Activated effector memory CD4-positive, alpha-beta T cell treated with Interleukin-2 at 50 U/mL for 16 hours (primary cell): ENCODE measurements at places on chromosomes 12 and 14.
A peak's percentile ranks its signal among the peaks of the same experiment; 100 is the strongest.

DNA sequence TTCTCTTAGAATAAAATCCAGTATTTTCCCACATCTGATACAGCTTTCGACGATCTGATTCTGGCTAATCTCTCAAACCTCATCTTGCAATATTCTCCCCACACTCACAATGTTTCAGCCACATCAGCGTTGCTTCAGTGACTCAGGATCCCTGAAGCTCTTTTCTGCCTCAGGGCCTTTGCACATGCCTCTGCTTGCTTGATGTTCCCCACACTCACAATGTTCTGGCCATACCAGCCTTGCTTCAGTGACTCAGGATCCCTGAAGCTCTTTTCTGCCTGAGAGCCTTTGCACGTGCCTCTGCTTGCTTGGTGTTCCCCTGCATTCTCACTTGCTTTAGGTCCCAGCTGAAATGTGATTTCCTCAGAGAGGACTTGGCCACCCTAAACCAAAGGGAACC lies 2.6 kb downstream of the C12orf42 start:
- DNase-seq, result no peak

DNA sequence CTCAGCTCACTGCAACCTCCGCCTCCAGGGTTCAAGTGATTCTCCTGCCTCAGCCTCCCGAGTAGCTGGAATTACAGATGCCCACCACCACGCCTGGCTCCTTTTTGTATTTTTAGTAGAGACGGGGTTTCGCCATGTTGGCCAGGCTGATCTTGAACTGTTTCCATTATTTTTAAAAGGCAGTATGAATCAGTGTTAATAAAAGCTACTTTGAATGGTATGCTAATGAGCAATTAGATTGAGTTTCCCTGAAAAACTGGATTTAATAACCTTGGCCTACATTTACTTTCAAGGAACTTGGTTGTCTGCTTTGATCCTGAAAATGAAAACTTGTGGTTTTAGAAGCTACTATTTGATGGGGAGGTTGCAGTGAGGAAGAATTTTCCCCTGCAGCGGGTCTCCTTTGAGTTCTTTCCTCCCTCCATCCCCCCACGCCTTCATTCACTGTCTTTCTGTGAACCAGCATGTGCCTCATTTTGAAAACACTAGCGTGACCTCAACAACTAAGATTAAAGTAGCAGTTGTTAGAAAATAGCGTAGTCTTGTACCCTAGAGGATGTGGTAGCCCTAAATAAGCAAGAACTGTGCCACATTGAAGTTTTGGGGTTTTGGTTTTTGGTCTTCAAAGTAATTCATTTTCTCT lies 17.8 kb upstream of the RPS6KA5 start:
- peak; percentile 13 for DNase-seq

- no peak for DNase-seq
Observed at GRCh38 chr12:69508091-69508490, 37.9 kb downstream of the FRS2 start.

GRCh38 chr12:131828671-131829355 lies 620 bp downstream of the MMP17 start:
- no peak for DNase-seq

GRCh38 chr14:31926123-31926522 lies 151.0 kb upstream of the ARHGAP5 start:
- no peak for DNase-seq

DNA sequence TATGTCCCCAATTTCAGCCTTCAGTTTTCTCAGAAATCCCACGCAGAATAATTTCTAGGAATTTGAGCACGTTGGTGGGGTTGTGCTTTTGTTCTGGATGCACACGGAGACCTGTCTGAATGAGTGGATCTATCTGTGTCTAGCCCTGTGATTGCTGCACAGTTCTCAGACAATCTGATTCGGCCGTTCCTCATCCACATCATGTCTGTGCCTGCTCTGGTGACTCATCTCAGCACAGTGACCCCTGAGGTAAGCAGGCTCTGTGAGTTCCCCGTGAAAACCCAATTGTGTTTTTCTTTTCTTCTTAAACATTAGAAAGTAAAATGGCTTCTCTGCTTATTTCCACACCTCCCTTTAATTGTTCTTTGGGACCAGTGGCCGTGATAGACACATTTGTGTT lies 20.2 kb downstream of the UBE3B start:
- no peak for DNase-seq

DNA sequence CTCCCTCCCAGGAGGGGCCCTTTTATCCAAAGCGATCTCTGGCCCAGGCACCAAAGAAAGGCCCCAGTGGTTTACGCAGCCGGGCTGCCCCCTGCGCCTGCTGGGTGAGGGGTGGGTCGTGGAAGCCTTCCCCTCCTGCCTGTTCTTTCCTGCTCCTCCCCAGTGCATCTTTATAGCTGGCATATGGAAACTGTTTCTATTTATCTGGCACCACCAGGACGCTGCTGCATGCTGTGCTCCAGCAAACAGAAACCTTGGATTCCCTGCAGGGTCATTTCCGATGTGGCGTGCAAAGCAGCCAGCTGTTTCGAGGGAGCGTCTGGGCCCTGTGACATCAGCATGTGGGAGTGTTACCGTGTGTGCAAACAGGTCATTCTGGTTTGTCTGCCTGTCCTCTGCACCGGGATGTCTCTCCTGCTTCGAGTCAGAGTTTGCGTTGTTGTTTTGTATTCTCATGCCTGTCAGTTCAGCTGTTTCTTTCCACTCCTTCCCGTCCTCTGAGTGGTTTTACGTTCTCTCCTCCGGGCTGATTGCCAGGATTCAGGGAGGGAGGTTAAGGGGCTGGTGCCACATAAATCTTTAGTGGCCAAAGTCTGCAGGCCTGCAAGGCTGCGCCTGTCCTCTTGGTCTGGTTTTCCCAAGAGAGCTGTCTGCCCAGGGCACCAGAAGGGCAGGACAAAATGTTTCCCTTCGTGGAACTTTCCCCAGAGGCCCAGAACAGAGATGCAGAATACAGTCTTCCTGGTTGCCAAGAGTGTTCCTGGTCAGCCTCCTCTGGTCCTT lies 24.6 kb downstream of the TPCN1 start:
- DNase-seq, result no peak

GRCh38 chr14:74892745-74893144 lies 11.0 kb downstream of the DLST start:
- DNase-seq, result no peak

- DNase-seq, result no peak
Observed at GRCh38 chr14:66496188-66496807, 10.1 kb downstream of the CCDC196 start.

DNA sequence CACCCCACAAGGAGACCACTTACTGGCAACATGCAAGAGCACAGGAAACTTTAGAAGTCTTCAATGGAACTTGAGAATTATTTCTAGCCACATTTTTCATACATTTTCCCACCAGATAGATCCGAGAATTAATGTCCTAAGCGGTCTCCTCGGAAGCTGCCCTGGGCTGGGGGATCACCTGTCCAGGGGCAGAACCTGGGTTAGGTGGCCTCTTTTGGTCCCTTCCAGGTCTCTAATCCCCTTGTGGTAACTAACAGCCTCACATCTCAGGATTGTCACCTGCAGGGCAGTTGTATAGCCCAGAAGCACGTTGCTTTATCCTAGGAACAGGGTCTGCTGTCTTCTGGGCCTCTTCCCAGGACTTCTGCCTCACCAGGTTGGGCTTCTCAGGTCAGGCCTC lies 38.7 kb upstream of the PRMT8 start:
- DNase-seq, result no peak

DNA sequence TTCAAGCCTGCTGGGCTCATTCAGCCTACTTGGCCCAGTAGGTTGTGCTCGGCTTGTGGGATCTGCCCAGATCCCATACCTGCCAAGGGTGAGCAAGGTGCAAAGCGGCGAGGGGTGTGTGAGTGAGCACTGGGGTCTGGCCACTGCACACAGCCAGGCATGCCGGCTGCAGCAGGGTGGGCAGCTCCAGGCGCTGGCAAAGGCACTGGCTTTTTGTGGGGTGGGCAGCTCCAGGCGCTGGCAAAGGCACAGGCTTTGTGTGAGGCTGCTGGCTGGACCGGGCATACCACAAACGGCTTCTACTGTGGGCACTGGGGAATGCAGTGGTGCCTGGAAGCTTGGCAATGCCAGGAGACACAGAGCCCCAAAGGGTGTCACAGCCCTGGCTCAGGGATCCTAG lies 137.4 kb downstream of the SLC16A7 start:
- no peak for DNase-seq

GRCh38 chr14:104856157-104856868 lies 8.8 kb upstream of the CEP170B start:
- DNase-seq, result no peak

GRCh38 chr12:131283191-131283861 lies 329.6 kb downstream of the ADGRD1 start:
- DNase-seq, result no peak

DNA sequence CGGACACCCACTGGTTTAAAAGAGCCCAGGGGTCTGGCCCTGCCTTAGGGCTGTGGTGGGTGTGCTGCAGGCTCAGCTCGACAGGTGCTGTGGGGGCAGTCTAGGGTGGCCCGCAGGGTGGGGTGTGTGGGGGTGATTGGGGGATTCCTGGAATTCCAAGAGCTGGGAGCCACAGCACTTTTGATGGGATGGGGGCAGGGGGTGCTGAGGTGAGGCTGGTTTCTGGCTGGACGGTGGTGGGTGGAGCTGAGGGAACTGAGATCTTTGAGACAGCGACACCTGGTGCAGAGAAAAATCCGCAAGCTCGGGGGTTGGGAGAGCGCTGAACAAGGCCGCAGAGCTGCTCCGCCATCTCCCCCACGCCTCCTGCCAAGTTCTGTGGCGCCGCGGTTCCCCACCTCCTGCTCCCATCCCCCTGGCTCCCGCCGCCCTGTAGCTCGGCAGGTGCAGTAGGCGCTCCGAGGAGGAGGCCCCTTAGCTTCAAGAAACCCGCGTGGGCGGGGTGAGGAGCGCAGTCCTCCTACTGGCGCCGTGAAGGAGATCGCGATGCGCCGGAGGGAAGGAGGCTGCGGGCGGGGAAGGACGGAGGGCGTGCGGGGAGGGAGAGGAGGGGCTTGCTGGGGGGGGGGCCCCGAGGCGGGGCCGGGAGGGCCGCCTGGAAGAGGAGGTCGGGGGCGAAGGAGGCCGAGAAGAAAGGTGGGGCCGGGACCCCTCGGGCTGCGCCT lies 1.3 kb upstream of the TEDC1 start:
- peak; percentile 82 for DNase-seq

GRCh38 chr12:97560350-97560749 lies 97.7 kb downstream of the RMST start:
- no peak for DNase-seq

DNA sequence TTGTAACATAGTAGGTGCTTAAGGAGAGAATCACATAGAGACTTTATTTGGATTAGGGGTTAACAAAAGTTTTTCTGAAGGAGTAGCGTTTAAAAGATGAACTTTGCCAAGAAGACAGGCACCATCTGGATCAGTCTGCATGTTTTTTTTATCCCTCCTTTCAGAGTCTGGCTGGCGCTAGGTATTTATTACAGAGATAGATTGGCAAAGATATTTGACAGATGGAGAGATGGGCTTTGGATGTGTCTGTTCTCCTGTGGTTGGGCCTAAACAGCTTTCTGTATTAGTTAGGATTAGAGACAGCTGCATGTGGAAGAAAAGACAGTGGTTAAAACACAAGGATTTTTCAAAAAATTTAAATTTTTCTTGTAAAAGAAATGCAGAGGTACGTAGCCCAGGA lies 133.9 kb downstream of the C12orf75 start:
- no peak for DNase-seq

DNA sequence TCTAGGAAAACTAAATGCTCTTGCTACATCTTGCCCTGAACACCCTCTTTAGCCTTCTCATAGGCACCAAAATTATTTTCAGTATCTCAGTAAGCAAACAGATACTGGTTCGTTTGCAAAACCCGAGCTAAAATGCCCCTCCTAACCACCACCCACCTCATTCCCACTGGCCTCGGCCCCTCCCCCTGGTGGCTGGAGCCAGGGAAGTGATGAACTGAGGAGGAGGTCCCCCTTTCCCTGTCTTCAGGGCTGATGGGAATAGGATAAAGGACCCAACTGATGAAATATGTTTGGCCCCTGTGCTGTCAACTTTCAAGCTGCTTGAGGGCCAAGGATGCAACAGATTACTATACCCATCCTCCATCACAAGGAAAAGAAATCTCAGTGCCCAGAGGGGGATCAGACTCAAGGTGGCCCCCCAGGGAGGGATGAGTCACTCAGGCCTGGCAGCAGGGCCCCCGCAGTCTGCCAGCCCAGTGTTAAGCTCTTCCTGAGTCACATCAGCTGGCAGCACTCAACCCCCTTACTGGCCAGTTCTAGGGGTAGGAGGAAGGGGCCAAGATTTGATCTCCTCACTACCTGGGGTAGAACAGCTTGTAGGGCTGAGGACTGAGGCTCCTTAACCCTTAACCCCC lies 1.7 kb downstream of the ANKRD52 start:
- no peak for DNase-seq

GRCh38 chr14:34883954-34884353 lies 8.8 kb upstream of the BAZ1A start:
- no peak for DNase-seq

GRCh38 chr12:52271158-52271557 lies 3.3 kb upstream of the KRT86 start:
- no peak for DNase-seq
